ENCODE measurements at places on chromosomes 4 and X.

- DNase-seq, result no peak
Observed at GRCh38 chr4:6177587-6178197, 22.7 kb downstream of the JAKMIP1 start.

DNA sequence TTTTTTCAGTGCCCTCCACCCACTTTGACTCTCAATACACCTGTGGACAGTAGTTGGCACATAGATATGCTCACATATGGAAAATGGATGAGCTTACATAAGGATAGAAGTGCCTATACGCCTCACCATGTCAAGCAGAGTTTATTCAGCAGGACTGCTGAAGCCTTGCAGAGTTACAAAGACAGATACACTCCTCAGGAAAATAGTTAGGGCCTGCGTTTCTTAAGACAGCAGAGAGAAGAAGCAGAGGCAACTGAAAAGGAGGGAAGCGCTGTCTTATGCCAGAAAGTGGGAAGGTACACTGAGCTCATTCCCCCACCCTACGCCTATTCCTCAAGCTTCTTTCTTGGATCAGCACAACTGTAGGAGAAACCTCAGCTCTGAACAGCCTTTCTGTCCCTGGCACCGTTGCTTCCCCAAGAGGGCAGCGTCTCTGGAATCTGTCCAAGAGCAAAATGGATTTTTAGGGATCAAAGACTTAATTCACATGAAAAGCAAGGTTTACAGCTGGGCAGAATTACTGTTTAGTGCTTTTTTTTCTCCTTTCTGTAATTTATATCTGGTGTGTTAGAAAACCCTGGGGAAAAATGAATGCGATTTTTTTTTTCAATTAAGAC lies 37.3 kb upstream of the MBTPS2 start:
- DNase-seq, result no peak

GRCh38 chr4:47312170-47312569 lies 151.3 kb downstream of the COMMD8 start:
- no peak for DNase-seq

DNA sequence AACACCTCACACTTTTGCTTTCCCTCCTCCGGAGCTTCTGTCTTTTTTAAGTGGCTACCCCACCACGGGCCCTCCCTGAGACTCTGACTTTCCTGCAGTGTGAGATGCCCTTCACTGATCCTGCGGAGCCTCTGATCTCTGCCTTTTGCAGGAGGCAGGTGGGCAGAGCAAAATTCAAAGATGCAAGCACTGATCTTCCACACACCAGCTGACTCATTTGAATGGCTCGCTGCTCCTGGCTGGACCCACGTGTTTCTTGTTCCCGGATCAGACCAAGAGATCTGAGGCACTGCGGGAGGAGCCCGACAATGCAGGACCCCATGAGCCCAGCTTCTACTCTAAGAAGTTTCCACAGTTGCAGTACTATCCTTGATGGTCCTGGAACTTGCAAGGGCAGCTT lies 1607.9 kb upstream of the TENM3 start:
- DNase-seq, result no peak

DNA sequence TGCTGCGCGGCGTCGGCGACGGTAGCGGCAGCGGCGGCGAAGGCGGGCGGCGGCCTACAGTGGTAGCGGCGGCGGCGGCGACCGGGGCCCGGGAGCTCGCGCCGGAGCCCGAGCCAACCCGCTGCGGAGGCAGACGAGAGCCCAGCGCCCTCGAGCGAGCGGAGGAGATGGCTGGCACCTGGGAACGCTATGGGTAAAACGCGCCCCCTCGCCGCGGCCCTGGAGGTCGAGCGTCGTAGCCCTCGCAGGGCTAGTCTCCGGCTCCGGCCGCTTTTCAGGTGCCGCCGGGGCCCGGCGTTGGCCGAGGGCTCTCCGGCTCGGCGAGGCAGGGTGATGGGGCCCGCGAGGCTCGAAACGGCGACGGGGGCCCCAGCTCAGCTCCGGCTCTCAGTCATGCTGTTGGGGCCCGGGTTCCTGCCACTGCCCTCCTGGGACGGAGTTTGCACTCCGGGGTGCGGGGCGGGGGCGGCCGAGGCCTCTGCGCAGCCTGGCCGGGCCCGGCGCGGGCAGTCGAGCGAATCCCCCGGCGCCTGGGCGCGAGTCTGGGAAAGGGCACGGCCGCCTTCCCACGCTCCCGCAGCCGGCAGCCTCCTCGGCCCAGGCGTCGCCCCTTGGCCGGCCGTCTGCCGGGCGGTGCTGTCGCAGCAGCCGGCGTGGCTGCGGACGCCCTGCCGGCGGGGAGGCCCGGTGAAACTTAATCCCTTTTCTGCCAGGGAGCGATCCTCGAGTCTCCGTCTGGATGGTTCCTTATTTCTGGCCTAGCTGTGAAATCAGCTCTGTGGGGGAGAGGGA lies 768 bp downstream of the MID2 start:
- DNase-seq, result no peak

Measured in left renal cortex interstitium (tissue), 4 donors.